Activated T-cell treated with anti-CD3 and anti-CD28 coated beads, Interleukin-2, amount 50 U/mL, for 48 hours (primary cell): ENCODE measurements at places on chromosomes 4 and X.

GRCh38 chr4:27184508-27185155, 324.0 kb downstream of the STIM2 start:
- DNase-seq, result no peak

DNA sequence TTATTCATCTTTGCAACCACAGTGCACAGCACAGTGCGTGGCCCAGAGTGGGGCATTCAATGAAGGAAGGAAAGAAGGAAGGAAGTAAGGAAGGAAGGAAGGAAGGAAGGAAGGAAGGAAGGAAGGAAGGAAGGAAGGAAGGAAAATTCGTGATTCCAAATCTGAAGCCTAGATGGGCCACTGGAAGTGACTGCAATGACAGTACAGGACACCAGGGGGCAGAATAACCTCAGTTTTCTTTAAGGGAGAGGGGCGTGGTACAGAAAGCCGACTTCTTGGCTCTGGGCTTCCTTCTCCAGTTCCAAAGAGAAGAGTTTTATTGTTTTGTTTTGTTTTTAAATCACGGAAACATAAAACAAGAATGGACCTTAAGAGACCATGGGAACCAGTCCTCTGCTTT, 47.8 kb downstream of the APLN start:
- DNase-seq, result peak; percentile 70

- no peak for DNase-seq
These were observed 6.7 kb upstream of the EIF4E start for GRCh38 chr4:98935633-98936032.

DNA sequence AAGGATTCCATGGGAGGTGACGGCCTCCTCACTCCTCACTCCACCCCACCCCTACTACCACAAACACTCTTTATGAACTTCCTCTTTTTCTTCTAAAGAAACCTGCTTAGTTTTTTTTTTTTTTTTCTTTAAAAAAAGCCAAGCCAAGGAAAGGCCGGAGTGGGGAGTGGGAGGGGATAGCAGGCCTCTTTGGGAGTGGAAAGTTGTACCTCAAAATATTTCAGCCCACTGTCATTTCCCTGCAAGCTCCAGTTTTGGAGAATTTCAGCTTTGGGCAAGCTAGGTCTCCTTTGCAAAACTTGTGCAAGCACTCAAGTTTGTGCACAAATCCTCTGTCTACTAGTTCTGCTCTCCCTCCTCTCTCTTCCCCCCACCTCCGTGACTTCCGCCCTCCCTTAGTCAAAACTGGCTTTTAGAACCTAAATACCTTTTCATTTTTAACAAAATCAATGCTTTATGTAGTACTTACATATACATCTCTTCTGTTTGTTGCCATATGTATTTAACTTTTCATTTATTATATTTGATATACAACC, 512 bp upstream of the ANTXR2 start:
- DNase-seq, result peak; percentile 38

DNA sequence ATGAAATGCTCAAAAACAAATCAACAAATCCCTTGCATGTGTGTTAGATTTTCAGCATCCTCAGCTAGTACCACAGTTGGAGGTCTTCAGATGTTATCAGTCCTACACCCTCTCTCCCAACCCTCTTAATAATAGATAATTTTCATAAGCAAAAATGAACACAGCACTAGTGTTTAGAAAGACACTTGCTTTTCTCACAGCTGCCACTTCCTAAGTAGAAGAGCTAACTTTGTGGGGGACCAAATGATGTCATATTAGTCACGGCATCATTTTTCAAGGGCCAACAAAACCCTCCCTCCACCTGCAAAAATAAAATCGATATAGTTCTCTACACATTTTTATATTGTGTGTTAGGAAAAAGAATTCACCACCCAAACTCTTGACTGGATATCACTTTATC, 163.5 kb upstream of the GYPA start:
- no peak for DNase-seq
